Stimulated activated CD4-positive, alpha-beta T cell treated with anti-CD3 and anti-CD28 coated beads, Interleukin-12 subunit alpha, Interleukin-12 subunit beta, amount 100 ng/mL, for 4 hours (primary cell): ENCODE measurements at places on chromosomes 11 and 22.

- DNase-seq = no peak
Observed at GRCh38 chr11:2297623-2298030, 4.1 kb downstream of the C11orf21 start.

DNA sequence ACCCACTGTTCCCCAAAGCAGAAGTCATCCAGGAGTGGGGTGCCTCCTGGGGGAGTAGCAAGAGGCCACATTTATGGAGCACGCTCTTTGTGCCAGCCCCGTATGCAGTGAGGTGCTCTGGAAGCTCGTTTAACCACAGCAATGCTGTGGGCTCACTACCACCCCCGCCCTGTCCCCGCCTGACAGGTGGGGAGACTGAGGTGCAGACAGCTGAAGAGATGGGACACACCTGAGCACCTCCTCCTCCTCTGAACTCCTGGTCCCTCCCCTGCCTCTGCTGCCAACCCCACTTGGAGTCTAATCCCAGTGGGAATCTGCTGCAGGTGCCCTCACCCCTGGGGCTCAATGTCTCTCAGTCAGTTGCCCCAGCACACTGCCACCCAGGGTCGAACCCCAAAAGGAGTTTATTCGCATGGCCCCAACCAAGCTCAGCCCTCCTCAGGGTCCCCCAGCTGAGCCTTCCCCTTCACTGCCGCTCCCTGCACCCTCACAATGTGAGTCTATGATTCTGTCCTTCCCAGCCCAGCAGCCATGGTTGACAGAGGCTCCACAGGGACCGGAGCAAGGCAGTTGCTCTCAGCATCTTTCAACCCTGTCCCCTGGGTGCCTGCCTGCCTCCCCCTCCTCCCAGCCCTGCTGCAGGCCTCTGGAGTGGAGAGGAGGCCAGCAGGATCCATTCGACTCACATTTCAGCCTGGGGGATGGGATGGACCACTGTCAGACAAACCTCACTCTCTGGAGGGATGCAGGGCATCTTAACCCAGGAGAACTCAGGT lies 13.3 kb upstream of the BCR start:
- DNase-seq = no peak

DNA sequence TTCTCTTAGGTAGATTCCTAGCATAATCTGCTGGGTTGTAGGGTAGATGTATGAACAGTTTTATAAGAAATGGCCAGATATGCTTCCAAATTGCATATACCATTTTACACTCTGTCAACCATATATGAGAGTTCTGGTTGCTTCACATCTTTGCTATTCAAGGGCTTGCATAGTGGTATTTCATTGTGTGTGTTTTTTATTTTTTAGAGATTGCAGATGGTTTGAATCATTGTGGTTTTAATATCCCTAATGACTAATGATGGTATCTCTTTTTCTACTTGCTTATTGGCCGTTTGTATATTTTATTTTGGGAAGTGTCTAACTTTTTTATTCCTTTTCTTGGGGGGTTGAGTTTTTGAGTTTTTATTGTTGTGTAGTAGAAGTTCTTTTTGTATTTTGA lies 26.9 kb downstream of the RNF214 start:
- DNase-seq = no peak

DNA sequence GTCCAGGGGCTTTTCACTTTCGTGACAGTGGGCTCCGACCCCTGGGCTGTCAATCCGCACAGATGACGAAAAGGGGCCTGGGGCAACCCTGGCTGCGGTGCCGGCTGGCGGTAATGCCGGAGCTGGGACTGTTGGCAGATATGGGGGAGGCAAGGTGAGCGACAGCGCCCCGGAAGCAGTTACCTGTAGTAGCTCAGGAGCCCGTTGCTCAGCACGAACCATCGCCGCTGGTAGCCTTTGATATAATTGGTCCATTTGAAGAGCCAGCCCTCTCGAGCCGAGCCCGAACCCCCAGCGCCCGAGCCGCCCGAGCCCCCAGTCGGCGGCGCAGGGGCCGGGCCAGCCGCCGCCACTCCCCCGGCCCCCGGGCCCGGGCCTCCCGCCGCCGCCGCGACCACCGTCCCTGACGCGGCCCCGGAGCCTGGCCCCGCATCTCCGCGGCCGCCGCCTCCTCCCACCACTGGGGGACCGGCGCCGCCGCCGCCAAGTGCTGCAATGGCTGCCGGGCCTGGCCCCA lies 396 bp downstream of the OSBP start:
- DNase-seq = peak; percentile 46

GRCh38 chr22:39967103-39967829 lies 7.1 kb downstream of the TMA7B start:
- DNase-seq = no peak

DNA sequence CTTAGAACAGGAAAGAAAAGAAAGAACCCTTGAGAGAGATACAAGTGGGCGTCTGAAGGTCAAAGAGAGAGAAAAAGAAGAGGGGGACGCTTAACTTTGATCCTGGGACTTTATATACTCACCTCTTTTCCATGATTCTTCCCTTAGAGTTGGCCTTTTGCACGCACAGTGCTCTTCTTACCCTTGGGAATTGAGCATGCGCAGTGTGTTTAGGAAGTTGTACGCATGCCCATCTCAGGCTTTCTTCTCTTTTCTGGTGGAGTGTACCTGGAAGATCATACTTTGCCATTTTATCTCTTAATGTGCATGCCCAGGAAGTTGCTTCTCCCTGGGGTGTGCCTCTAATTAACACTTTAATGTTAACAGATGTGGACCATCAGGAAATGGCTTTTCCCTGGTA lies 229.6 kb upstream of the ANO3 start:
- DNase-seq = no peak

- peak; percentile 29 for DNase-seq
Observed at GRCh38 chr22:36384766-36385481, 2.8 kb downstream of the MYH9 start.

- DNase-seq = no peak
Observed at GRCh38 chr11:63001456-63001855, 14.2 kb downstream of the SLC22A8 start.

DNA sequence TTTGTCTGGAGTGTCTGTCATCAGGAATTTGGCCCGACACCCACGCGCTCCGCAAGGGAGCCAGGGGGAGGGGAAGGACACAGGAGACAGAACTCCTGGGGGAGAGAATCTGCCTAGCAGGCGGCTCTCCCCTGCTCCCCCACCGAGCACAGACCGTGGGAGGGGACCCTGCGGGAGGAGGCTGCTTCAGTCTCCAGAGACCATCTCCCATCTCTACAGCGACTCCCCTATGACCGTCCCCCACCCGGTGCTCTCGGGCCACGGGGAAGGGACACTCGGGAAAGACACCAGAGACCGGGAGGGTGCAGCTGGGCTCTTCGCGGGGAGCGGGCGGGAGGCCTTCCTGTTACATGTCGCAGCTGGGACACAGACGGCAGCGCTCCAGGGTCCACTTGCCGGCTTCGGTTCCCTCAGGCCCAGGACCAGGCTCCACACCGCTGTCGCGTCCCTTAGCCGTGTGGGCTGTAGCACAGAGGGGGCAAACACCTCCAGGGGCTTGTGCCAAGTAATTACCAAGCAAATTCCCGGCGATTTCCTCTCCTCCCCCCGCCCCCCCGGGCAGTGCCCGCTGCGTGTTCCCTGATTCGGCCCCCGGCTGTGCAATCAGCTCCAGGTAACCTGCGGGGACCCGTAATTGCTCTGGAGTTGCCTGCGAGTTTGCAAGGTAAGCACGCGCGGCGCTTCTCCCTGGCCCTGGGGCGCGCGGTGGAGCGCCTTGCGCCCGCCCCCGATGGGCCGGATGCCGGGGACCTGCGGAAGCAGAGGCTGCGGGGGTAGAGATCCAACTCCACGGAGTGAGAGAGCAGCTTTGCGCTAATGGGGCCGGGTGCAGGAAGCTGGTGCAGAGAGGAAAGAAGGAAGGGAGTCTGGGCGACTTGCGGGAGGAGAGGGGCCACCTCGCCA lies 155.1 kb upstream of the CADM1 start:
- no peak for DNase-seq

DNA sequence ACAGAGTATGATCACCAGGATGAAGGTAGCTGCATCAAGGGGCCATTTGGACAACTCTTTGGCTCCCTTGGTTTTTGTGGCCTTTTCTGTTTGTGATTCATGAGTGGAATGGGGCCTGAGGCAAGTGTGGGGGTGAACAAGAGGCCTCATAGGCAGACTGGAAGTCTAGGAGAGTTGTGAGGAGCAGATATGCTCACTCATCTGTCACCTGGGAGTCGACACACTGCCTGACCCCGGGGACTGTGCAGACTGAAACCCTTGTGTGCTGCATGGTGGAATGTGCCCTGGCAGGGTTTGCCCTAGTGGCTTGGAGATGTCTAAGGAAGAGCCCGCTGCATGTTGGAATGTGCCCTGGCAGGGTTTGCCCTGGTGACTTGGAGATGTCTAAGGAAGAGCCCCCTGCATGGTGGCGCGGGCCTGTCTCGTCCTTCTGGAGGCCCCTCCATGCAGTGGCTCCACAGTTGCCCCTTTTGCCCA lies 60.0 kb downstream of the MED15 start:
- DNase-seq = no peak

GRCh38 chr11:17695454-17696441 lies 23.6 kb upstream of the MYOD1 start:
- DNase-seq = no peak

DNA sequence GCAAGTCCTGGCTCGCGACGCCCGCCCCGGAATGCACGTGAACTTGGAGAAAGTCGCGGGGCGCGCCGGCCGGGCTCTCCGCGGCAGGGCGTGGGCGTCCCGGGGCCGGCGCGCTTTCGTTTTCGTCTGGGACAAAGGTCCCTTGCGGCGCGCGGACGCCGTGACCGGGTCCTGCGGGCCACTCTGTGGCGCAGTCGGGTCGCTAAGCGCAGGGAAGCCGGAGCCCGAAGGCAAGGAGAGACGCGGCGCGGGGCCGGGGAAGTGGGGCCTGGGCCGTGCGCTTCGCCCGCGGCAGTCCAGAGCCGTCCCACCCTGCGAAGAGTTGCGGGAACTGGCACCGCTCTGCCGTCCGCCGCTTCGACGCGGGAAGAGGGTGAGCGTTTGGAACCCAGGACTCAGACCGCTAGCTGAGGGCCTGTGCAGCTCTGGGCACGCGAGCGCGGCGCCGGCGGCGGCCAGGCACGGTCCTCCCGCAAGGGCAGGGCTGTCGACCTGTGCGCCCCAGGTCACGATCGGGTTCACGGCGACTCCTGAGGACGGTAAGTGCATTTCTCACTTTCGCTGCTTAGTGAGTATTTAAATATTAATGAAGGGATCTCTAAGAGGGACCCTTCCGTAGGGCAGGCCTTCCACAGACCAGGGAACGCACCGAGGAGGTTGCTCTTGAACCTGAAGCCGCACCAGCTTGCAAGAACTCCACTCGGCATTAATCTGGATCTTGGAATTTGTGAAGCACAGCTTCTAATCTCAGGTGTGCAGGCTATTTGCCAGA lies 78.0 kb upstream of the PPARA start:
- DNase-seq = peak; percentile 56

GRCh38 chr11:32388871-32389770 lies 46.2 kb downstream of the WT1 start:
- DNase-seq = no peak

DNA sequence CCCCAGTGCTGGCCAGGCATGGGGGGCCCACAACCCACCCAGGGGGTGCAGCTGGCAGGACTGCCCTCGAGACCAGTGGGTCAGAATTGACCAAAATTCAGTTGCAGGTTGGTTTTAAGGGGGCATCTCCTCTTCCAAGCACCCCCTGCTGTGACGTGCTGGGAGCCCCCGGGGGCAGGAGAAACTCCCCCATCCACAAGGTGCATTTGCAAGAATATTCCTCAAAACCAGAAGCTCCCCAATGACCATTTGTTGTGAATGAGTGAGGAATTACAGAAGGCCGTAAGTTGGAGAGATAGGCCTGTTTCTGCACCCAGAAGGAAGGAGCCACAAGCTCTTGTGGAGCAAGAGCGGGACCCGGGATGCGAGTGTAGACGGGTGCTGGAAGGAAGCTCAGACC lies 414.5 kb downstream of the BRD1 start:
- no peak for DNase-seq

DNA sequence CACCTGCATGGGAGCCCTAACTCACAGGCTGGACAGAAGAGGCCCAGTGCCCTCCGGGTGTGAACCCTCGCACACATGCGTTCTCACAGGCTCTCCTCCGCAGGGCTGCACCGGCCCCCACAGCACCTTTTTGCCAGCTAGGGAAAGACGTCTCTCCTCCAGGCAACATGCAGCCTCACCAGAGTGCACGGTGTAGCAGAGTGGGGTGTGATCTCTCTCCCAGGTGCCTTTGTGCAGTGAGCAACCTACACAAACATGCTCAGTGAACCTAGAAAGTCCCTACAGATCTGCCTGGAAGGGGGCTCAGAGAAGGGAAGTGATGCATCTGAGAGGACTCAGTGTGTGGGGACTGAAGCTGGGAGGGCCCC lies 3.7 kb upstream of the CARNS1 start:
- DNase-seq = no peak

- no peak for DNase-seq
Observed at GRCh38 chr11:10294290-10294953, 403 bp upstream of the SBF2 start.

DNA sequence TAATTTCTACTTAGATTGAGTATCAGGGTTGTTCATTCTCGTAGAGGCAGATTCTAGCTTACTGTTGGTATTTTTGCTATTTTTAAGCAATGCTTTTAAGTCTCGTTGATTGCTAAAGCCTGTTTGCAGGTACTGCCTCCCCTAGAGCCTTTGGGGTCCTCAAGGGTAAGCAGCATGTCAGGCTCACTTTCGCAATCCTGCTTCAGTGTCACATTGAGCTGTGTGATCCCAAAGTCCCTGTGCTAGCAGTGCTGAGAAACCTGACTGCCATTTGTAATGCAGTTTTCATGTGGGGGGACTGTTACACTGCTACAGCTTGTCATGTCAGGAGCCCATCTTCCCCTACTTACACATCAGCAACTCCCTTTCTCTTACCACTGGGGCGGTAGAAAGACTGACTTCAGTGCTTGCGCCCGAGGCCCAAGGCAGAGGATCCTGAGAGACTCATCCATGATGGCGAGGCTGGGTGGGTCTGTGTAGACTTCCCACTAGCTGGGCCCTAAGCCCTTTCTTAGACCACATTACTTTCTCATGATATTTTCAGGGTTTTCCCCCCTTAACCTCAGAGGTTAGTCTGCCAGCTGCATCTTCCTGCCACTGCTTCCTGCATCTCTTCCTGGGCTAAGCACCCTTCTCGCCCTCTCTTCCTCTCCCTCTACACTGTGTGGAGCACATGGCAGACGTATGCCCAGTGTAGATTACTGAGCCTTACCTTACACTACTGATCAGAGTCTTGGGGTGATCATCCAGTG lies 40.8 kb upstream of the ST14 start:
- no peak for DNase-seq

DNA sequence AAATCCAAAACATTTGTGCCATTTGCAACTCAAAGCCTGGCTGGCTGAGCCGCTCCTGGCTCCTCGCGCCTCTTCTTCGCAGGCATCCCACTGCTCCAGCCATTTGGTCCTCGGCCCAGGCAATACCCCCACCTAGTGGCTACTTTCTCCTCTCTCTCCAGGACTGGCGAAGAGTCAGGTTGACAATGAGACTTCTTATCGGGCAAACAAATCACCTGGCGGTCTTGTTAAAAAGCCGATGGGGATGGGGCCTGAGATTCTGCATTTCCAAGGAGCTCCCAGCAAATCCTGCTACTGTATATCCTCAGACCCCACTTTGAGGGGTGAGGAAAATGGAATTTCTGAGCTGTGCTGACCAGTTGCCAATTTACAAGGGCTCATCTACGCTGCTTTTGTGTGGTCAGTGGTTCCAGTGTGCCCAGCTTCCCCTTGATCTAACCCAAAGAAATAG lies 89.0 kb downstream of the ISX start:
- no peak for DNase-seq

GRCh38 chr11:113567867-113568544 lies 92.8 kb upstream of the DRD2 start:
- no peak for DNase-seq
